ENCODE measurements at places on chromosomes 2 and 18.

DNA sequence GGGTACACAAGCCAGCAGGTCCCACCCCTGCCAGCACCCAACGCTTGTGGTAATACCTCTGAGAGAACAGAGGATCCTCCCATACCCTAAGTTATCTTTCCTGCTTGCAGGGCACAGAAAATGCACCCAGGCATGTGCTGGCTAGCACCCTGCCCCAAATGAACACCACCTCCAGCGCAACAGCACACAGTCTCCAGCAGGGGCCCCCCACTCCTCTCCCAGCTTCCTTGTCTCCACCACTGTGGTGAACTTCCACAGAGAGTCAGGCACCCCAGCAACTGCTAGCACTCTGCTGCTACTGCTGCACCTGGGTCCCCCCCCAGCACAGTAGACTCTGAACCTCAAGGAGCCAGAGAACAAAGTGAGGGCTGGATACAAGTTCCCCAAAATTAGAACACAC, 216.8 kb upstream of the CNTNAP5 start:
- no peak for DNase-seq

- no peak for DNase-seq
Observed at GRCh38 chr2:170812710-170813600, 3.7 kb upstream of the GAD1 start.

GRCh38 chr2:231189571-231190495, 8.6 kb upstream of the ARMC9 start:
- DNase-seq: no peak

GRCh38 chr2:174600349-174600748, 2.7 kb upstream of the WIPF1 start:
- DNase-seq: no peak
